ENCODE measurements at places on chromosomes 1 and 21.

DNA sequence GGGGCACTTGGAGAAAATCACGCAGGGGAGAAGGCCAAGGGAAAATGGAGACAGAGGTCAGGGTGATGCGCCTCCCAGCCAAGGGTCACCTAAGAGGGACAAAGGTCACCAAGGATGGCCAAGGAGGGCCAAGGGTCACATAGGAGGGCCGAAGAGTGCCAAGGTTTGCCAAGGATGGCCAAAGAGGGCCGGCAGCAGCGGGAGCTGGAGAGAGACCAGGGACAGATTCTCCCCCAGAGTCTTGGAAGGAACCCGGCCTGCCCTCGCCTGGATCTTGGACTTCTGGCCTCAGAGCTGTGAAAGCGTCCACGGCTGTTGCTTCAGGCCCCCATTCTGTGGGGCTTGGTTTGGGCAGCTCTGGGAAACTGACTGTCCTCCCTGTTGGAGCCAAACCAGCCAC lies 25.6 kb upstream of the ARHGEF16 start:
- no peak for DNase-seq

DNA sequence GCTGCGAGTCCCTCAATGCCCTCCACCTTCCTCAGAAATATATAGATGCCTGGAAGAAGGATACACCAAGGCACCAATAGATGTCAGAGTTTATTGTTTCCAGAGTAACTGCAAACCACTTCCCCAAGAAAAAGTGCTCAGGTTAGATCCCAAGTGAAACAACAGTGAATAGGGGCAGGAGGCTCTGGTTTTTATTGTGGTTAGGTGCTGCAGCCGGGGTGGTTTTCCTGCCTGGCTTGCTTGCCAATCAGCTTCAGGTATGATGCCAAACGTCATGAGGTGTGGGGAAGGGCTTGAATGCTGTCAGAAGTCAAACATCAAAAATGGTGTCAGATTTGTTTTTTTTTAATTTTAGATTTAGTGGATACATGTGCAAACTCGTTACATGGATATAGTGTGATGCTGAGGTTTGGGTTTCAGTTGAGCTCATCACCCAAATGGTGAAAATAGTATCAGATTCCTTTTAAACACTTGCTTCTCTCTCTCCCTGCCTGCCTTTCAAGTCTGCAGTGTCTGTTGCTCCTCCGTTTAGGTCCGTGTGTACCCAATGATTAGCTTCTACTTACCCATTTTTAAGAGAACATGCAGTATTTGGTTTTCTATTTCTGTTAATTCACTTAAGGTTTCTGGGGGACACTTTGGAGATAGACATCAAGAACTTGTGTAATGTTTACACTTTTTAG lies 1317.0 kb downstream of the MRPL39 start:
- no peak for DNase-seq

GRCh38 chr1:168629466-168629865 lies 53.1 kb downstream of the XCL1 start:
- DNase-seq: no peak

GRCh38 chr1:32915766-32916706 lies 14.8 kb upstream of the TMEM54 start:
- DNase-seq: no peak

- no peak for DNase-seq
Measured at GRCh38 chr1:8165595-8166360, 139.7 kb upstream of the ERRFI1 start.

DNA sequence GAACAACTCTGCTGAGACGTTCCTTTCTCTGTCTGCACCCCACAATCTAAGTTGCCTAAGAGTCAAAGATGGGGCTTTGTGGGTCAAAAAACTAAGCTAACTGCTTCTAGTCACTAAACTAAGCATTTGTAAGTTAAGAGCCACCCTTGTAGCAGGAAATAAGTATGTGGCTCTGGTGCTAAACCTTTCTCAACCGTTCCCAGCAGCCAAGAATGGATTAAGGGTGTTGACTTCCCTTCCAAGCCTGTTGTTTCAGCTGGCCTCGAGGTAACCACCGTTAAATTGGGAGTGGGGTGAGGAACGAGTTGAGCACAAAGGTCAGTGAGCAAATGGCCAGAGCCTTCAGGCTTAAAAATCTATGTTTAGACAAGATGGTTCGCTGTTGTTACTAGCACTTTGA lies 169.1 kb downstream of the TRIM33 start:
- DNase-seq: peak; percentile 62

GRCh38 chr1:98817821-98818220 lies 156.3 kb downstream of the SNX7 start:
- DNase-seq: no peak

DNA sequence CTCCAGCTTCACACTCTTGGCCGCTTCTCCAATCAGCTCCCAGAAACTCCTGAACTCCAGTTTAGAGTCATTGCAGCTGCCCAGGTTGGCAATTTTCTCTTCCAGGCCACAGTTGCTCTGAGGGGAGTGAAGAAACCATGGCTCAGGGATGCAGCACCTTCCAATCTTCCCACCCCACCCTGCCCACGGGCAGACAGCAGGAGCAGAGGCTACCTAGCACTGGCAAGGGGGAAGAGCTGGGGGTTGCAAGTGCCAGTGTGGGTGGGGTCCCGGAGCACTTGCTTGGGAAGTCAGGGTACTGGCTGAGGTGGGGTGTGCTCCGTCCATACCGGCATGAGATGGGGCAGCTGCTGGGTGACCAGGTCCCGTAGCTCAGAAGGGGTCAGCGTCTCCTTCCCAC lies 1.2 kb downstream of the S100A14 start:
- DNase-seq: no peak

DNA sequence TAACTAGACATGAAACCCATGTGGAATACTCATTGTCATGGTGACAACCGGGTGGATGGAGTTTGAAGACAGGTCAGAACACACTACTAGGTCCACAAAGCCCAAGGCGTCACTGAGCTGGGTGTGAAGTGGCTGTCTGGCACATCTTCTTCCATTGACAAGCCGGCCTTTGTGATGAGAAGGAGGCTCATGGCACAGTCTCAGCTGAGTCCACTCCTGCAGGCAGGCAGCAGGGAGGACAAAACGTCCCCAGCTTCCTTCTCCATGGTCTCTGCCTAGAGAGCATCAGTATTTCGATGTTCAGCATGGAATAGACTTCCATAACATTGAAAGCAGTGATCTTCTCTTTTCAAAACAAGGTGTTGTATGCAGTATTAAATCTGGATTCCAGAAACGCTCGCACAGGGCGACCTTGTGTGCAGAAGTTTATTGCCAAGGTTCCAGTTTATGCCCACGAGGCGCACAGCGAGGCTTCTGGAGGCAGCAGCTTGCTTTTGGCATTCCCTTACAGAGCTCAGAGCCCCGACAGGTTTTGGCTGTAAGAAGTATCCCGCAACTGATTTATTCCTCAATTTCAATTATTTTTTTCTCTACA lies 104.2 kb downstream of the SIM2 start:
- DNase-seq: no peak

- DNase-seq: no peak
Measured at GRCh38 chr1:14517841-14518180, 80.7 kb upstream of the KAZN start.

- DNase-seq: no peak
Measured at GRCh38 chr1:17772615-17773212, 17.6 kb downstream of the ACTL8 start.

- DNase-seq: no peak
Measured at GRCh38 chr1:90044346-90044745, 49.4 kb downstream of the ZNF326 start.

DNA sequence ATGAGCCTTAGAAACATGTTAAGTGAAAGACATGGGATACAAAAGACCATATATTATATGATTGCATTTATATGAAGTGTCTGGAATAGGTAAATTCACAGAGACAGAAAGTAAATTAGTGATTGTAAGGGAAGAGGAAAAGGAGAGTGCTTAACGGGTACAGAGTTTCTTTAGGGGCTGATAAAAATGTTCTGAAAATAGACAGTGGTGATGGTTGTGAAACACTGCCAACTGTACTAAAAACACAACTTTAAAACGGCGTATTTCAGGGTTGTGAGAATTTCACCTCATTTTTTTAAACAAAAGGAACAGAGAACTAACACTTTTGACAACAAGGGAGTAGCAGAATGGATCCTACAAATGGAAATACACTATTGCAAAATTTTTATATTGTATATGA lies 13.4 kb downstream of the COP1 start:
- DNase-seq: no peak

- no peak for DNase-seq
Measured at GRCh38 chr21:18023157-18023556, 204.0 kb upstream of the C21orf91 start.

- no peak for DNase-seq
Measured at GRCh38 chr1:234656070-234656895, 46.3 kb upstream of the IRF2BP2 start.

GRCh38 chr1:235562589-235562988 lies 58.3 kb upstream of the B3GALNT2 start:
- no peak for DNase-seq

DNA sequence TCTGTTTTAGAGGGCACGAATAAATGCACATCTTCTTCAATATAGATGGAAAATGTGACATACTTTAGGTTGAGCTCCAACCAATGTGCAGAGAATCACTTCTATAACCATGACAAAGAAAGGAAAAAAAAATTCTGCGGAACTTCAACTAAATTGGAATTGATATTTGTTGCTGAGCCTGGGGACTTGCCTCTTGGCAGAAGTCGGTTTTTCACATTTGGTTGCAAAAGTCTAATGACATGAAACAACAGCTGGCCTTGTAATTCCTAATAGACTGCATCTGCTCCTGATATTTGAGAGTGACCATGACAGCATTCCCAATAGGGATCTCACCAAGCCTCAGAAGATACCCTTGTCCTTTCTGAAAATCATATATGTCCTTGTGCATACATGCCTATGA lies 112.8 kb downstream of the PRRX1 start:
- DNase-seq: no peak

- DNase-seq: peak; percentile 23
Measured at GRCh38 chr1:210696709-210697108, 368.0 kb downstream of the HHAT start.

DNA sequence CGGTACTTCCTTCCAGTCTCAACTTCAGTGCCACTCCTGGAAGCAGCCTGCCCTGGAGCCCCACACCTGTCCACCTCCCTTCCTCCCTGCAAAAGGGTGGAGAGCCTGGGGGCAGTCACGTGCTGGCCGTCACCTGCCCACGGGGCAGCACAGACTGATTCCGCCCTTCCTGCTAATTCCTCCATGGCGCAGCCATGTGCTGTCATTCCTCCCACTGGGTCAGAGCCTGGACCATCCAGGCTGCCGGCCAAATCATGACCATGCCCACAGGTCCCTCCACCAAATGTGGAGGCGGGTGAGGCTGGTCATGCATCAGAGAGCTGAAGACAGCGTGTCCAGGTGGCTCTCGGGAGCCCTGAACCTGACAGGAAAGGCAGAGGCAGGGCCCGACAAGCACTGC lies 24.4 kb upstream of the GPR153 start:
- DNase-seq: no peak

DNA sequence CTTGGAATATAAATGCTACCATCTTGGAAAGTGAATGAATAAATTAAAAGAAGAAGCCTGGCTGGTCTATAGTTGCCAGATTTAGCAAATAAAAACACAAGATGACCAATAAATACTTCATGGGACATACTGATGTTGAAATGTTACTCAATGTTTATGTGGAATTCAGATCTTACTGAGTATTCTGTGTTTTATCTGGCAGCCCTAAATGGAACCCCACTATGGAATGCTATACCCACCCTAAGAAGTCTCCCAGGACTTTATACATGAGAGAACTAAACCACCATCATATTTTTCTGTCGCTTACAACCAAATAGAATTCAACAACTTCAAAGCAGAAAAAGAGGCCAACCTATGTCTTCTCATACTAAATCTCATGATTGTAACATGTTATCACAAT lies 177.6 kb upstream of the HMCN1 start:
- peak; percentile 11 for DNase-seq

- no peak for DNase-seq
Measured at GRCh38 chr1:175563236-175563895, 180.0 kb downstream of the TNR start.

GRCh38 chr1:208088319-208088718 lies 155.9 kb downstream of the PLXNA2 start:
- DNase-seq: no peak

GRCh38 chr1:232009741-232010140 lies 383.2 kb downstream of the DISC1 start:
- DNase-seq: no peak

- no peak for DNase-seq
Measured at GRCh38 chr1:29959356-29959755, 723.0 kb downstream of the PTPRU start.

- no peak for DNase-seq
Measured at GRCh38 chr1:118993700-118994026, 5.5 kb upstream of the TBX15 start.

GRCh38 chr1:54328066-54328636 lies 78.0 kb downstream of the SSBP3 start:
- no peak for DNase-seq

- no peak for DNase-seq
Measured at GRCh38 chr1:183281039-183281438, 95.0 kb downstream of the LAMC2 start.

DNA sequence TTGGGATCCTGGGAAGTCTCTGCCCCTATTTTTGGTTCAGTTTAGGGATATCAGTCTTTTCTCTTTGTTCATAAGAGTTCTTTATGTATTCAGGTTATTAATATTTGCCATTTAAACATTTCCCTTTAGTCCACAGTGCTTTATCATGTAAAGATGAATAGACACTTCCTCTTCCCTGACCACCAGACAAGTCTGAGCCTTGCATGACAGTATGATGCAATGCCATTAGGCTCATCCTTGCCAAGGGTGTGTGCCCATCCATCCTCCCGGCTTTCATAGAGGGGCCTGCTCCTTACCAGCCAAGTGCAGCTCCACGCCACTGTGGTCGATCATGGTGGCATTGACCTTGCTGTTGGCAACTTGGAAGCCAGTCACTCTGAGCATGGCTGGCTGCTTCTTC lies 52.1 kb downstream of the ZSCAN20 start:
- DNase-seq: no peak

DNA sequence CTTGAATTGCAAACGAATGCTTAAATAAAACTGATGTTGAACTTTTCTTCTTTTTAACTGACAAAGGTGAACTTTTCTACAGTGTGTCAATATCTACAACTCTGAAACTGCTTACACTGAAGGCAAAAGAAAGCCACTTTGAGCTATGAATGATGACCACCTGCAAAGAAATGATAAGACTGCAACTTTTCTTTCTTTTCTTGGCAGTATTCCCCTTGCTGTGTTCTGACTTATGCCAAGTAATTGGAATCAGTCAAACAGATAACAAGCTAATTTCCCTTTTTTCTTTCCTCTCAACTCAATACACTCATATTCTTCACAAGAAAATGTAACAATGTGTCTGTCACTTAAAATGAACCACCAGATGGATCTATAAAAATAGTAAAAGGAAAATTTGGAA lies 588.1 kb upstream of the BRINP3 start:
- DNase-seq: no peak
